Stimulated activated naive B cell treated with anti-CD40 and anti-IgM and Interleukin-4, amounts not matched to agents 10 μg/mL and 1 μg/mL and 100 μg/mL, for 72 hours (primary cell): ENCODE measurements at places on chromosomes 7 and 10.

DNA sequence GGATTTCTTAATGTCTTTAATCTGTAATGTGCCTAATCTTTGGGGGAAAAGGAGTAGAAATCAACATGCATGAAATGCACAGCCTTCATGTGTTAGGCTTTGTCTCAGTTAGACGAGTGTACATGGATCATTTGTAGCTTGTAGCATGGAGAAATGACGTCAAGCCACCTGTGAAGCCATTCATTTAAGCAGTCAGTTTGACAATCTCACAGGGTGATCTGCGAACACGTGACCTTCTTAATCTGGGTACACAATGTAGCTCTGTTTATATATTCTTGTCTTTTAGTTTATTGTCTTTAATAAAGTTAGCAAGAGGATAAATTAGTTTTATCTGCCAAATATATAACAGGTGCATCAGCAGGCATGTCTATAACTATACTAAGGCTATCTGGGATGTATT, 351.9 kb upstream of the LRGUK start:
- H3K4me1 ChIP-seq, result no peaks in the 10 kb centered on the region
- H3K4me3 ChIP-seq, result no peak overlapping the region
- H3K36me3 ChIP-seq, result peaks cover 21% of the 10 kb centered on the region
- H3K27ac ChIP-seq, result no peak overlapping the region

- H3K27ac ChIP-seq, result no peak overlapping the region
- no peaks in the 10 kb centered on the region for H3K27me3 ChIP-seq
Measured at GRCh38 chr10:46229144-46229563, 57.6 kb upstream of the ANTXRL start.

GRCh38 chr7:42203336-42203735, 33.7 kb downstream of the GLI3 start:
- no peak for DNase-seq
- no peaks in the 10 kb centered on the region for H3K27me3 ChIP-seq
- no peaks in the 10 kb centered on the region for H3K4me1 ChIP-seq
- H3K4me3 ChIP-seq, result no peak overlapping the region
- no peaks in the 10 kb centered on the region for H3K36me3 ChIP-seq

DNA sequence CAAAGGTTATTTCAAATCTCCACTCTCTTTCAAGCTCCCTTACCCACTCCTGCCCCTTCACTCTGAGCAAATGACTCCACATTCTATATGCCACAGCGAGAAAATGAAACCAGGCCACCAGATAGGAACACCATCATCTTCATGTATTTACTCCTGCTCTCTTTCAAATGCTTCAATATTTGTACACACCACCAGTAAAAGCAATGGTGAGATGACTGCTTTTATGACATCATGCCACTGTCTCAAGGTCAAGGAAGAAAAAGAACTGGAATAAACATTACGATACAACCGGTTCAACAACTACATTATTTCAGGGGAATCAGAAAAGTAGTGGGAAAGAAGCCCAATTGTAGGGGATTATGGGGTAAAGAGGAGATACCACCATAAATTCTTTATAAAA, 32.7 kb downstream of the PUS7 start:
- peaks cover 30% of the 10 kb centered on the region for H3K36me3 ChIP-seq
- no peak overlapping the region for H3K27ac ChIP-seq
- no peak overlapping the region for H3K4me3 ChIP-seq
- DNase-seq, result no peak

DNA sequence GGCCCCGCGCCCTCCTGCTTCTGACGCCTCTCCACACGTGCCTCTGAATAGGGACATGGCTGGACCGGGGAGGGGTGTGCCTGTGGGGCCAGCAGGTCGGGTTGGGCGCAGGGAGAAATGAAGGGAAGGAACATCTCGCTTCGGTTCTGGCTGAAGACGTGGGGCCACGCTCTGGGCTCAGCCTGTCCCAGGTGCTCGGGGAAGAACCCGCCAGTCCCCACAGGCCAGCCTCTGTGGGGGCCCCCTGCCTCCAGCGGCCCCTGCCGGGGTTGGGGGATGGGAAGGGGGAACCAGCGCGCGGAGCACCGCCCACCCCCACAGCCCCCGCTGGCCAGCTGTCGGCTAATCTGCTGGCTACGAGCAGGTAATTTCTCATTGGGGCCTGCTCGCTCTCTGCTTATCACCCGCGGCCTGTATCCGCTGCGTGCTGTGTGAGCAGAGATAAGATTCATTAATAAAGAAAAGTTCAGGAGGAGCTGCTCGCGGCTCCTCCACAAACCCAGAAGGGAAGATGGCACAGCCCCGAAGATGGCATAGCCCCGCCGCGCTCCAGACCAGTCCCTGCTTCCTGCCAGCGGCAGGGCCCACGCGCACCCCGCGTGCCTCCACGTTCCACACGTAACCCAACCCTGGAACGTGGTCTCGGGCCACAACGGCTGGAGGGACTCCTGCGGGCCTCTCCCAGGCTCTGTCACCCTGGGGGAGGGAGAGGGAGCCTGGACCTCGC, 186.2 kb downstream of the ELFN1 start:
- H3K4me1 ChIP-seq, result peaks cover 21% of the 10 kb centered on the region
- peaks cover 16% of the 10 kb centered on the region for H3K36me3 ChIP-seq
- no peak overlapping the region for H3K4me3 ChIP-seq

- H3K4me1 ChIP-seq, result no peaks in the 10 kb centered on the region
- H3K4me3 ChIP-seq, result no peak overlapping the region
- peaks cover 41% of the 10 kb centered on the region for H3K27me3 ChIP-seq
Measured at GRCh38 chr7:109898-110556, 82.3 kb upstream of the FAM20C start.

- no peak overlapping the region for H3K4me3 ChIP-seq
- peaks cover 38% of the 10 kb centered on the region for H3K4me1 ChIP-seq
- no peak for DNase-seq
- H3K36me3 ChIP-seq, result no peaks in the 10 kb centered on the region
Measured at GRCh38 chr7:155280446-155281397, 17.0 kb upstream of the INSIG1 start.

- no peak for DNase-seq
- H3K4me3 ChIP-seq, result peak overlapping the region; percentile 37
- H3K27ac ChIP-seq, result peak overlapping the region; percentile 81
- peaks cover 55% of the 10 kb centered on the region for H3K4me1 ChIP-seq
- H3K36me3 ChIP-seq, result no peaks in the 10 kb centered on the region
- H3K27me3 ChIP-seq, result peaks cover 12% of the 10 kb centered on the region
Measured at GRCh38 chr10:71726580-71727104, 7.1 kb upstream of the C10orf105 start.

DNA sequence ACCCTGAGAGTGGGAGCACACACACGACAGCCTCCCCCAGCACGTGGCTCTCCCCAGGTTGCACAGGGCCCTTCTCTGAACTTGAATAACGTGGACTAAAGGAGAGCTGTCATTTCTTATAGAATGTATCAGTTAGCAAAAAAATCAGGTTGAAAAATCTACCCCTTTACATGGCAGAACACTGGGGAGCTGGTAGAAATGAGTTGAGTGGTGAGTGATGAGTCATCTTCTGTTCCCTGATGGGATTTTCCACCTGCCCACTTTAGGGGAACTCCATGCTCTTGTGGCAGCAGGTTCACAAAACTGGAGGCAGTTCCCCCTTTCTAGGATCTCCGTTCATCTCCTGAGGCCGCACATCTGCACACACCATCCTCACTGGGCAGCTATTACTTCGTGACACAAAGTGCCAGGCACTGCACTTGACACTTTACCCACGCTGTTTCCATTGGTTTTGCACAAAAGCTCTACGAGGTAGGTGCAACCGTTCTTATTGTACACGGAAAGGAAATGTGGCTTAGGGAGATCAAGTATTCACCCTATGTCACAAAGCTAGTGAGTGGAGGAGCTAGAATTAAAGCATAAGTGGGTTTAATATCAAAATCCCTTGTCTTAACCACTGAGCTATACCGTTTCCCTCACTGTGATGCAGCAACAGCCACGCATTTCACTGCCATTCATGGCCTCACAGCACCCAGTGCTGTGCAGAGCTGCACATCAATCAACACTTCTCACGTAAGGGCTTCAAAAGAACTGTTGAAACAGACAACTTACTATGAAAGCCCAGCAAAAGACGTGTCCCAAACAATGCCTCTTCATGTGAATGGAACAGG, 80.2 kb downstream of the RNF216 start:
- H3K27ac ChIP-seq, result peak overlapping the region; percentile 89
- peak overlapping the region; percentile 9 for H3K4me3 ChIP-seq
- H3K27me3 ChIP-seq, result no peaks in the 10 kb centered on the region
- peak; percentile 73 for DNase-seq
- H3K4me1 ChIP-seq, result peaks cover 54% of the 10 kb centered on the region

DNA sequence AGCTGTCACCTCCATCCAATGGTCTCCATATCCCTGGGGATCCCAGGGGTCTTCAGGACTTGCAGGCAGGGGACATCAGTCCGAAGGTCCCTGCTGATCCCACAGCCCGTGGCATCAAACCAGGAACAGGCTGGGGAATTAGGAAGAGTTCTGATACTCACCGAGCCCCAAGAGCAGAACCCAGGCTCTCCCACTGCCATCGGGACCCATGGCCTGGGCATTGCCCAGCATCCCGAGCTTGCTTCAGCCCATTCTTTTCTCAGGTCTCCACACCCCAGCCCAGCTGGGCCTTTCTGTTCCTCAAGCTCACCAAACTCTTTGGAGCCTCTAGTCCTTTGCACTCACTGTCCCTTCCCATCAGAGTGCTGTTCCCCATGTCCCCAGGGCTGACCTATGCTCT, 280.9 kb downstream of the GRID1 start:
- peaks cover 47% of the 10 kb centered on the region for H3K27me3 ChIP-seq
- H3K27ac ChIP-seq, result no peak overlapping the region
- no peak for DNase-seq
- H3K36me3 ChIP-seq, result no peaks in the 10 kb centered on the region

DNA sequence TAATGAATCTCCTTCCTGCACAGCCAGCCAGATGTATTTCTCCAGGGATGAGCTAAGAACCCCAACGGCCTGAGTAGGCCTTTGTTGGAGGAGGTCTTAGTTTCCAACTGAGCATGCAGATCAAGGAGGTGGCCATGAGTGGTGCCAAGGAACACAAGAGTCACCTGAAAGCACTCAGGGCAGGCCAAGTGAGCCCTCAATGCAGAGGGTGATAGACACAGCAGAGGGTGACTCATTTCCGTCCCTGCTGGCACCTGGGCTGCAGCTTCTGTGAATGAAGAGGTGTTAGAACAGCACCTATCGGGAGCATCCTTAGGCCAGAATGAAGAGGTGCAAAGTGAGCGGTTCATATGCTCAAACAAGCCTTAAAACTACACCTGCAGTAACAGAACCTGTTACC, 211.8 kb downstream of the FRMD4A start:
- no peak overlapping the region for H3K27ac ChIP-seq
- H3K4me3 ChIP-seq, result no peak overlapping the region
- no peaks in the 10 kb centered on the region for H3K4me1 ChIP-seq
- peaks cover 8% of the 10 kb centered on the region for H3K27me3 ChIP-seq
- DNase-seq, result no peak
- H3K36me3 ChIP-seq, result no peaks in the 10 kb centered on the region

DNA sequence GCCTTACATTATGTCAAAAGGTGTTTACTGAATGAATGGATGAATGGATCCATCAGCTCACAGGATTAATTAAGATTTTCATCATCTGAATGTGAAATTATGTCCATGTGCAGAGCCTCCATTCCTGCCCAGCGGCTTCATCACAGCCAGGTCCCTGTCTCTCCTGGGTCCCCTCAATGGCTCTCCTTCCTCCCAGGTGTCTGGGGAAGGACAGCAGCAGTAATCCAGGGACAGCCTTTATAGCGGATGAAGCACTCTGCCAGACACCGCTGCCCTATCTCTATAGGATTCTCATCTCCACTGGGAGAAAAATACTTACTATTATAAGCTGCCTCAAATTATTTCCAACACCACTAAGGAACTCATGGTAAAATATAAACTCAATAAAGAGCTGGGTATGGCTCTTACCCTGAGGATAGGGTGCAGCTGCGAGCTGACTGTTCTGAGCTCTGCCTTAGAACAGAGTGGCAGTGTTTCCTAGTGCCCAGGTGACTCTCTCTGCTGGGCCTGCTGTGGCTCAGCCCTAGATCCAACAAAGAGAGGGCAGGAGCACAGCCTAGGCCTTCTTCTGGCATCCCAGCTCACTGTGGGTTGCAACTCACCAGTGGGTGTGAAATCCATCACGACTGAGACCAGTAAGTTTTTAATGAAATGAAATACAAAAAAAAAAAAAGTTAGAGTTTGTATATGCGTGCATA, 38.3 kb downstream of the GPRIN2 start:
- H3K4me3 ChIP-seq, result no peak overlapping the region
- DNase-seq, result no peak
- H3K4me1 ChIP-seq, result no peaks in the 10 kb centered on the region
- peaks cover 5% of the 10 kb centered on the region for H3K27me3 ChIP-seq
- no peaks in the 10 kb centered on the region for H3K36me3 ChIP-seq
